ENCODE measurements at places on chromosomes 2 and 18. TPM values are rescaled to one million over a fixed set of nuclear protein-coding genes. Genes with fewer than 3 reads are reported as not detected.

GRCh38 chr2:134782792-134783191 lies 55.6 kb upstream of the ACMSD start:
- no peak for DNase-seq

DNA sequence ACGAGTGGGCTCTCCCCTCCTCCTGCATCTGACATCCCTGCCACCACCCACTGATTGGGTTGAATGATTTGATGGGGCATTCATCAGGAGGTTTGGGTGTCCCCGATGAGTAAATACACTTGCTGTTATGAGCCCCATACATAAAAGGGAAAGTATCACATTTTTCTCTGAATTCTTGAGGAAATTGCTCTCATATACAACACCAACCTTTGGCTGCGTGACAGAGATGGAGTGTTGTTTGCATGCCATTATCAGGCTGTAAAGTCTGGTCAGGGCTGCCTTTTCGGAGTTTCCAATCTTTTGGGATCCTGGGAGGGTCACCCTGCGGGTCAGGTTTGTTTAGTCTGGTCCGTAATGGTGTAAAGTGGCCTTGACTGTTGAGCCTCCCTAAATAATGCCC lies 227.9 kb upstream of the SPRED2 start:
- DNase-seq: no peak

Gene NYAP2
- total RNA-seq: not detected

DNA sequence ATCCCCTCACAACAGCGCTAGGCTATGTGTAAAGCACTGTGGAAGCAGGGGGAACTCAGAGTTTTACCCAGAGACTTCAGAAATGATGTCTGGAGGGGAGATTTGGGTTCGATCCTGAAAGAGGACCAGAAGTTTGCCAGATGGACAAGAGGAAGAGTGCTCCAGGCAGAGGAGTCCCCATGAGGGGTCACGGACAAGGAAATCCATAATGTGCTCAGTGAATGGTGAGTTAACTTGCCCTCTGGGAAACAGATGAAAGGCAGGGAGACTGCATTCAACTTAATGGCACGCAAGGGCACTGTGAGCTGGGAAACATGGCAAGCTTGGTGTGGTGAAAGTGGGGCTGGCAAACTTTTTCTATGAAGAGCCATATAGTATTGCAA lies 6.0 kb upstream of the ASAP2 start:
- no peak for DNase-seq

DNA sequence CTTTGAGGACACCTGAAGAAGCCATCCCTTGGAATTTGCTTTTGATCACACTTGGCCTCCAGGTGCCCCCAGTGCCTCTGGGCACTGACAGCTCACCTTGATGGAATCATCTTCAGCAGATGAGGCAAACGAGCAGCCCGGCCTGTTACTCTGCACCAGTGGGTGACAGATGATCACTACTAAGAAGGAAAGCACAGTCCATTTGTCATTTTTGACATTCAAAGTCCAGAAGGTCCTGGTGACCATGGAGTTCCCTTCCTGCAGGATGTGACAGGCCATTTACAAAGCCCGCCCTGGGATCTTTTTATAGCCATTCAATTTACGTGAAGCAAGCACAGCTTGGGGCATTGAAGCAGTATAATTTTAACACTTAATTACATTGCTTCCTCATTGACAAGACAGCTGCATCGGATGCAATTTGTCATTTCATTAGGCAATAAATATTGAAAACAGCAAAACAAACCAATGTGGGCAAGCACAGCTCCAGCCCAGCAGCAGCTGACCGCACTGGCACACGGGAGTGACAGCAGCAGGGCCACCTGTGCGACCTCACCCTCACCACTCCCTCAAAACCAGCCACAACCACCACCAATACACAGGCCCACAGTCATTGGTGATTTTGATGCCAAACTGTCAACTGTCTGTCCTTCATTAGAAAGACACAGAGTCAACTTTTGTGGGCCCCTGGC lies 76.0 kb upstream of the SLC66A3 start:
- no peak for DNase-seq

- DNase-seq: no peak
Observed at GRCh38 chr2:131010566-131010965, 82.7 kb downstream of the FAM168B start.

- peak; percentile 32 for DNase-seq
Observed at GRCh38 chr2:232521959-232522622, 1.9 kb downstream of the PRSS56 start.

Gene SOWAHC
- total RNA-seq: 8.5 TPM

DNA sequence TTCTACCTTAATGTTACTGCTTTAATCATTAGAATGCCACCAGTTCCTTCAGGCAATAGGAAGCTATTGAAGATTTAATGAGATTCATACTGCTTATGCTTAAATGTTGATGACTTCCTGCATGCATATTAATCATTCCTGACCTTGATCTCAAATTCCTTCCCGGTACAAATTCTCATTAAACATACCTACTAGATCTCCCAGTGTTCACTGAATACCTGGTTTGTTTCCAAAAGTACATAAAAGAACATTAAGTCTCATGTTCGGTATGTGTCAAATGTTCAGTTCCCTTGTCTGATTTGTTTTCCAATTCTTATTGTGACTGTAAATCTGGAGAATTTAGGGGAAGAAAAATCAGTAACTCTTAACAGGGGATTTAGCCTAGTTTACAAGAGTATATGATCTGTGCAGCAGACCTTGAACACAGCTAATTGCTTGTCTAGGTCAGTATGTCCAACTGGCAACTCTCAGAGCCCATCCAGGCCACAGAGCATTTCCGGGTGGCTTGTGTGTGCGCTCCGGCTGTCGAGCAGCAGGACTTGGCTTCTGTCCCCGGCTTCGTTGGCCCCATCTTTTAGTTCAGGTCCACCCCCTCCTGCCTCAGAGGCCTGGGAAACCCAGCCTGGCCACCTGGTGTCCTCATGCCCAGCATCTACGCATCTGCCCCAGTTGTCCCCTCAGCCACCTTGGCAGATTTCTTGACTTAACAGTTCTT lies 13.1 kb downstream of the METAP1D start:
- DNase-seq: no peak

Gene CYS1
- total RNA-seq: 0.29 TPM

GRCh38 chr2:38653380-38653714 lies 12.6 kb upstream of the GALM start:
- no peak for DNase-seq

DNA sequence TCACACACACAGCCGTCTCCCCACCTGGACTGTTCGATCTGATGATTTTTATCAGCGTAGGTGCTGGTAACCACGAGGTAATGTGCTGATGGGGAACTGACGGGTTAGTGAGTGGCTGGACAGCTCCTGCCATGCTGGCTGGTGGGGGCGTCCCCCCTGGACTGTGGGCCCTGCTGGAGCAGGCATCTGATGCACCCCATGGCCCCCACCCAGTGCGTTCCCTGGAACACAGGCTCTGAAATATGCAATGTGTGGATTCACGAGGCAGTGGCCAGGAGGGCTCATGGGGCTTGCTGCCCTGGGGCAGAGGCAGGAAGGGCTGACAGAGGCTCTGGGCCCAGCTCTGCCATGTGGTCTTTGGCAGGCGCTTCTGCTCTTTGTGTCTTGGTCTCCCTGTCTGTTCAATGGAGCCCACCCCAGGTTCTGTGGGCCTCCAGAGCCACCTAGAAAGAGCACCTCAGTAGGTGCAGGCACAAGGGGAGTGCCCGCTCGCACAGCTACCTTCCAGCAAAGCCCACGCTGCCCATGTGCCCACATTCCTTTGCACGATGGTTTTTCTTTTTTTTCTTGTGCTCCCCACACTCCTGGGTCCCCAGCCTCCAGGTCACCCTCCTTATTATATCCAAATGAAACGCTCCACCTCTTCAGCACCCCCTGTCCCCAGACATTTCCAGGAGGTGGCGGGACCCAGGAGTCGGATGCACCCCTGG lies 10.3 kb upstream of the PXDN start:
- no peak for DNase-seq

GRCh38 chr2:45218931-45219339 lies 209.7 kb upstream of the SIX2 start:
- no peak for DNase-seq

Measured in SK-MEL-5 (cell line).